ENCODE measurements at places on chromosomes 2 and 18.

- DNase-seq = no peak
Observed at GRCh38 chr2:190837952-190838361, 42.7 kb upstream of the GLS start.

DNA sequence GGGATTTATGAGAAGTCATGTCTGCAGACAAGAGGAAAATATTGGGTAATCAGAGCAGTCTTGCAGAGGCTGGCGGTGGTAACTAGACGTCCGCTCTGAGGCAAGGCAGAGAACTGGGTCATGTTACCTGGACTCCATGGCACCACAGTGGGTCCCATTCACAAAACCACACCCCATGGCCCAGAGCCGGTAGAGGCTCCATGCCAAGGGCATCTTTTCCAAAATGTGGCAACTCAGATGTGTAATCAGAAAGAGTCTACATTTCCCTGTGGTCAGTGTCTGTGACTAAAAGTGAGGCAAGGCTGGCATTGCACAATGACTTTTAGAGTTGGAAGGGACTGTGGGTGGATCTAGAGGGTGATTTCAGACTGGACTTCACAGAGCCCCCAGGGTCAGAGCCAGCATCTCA lies 113.1 kb downstream of the MREG start:
- no peak for DNase-seq

DNA sequence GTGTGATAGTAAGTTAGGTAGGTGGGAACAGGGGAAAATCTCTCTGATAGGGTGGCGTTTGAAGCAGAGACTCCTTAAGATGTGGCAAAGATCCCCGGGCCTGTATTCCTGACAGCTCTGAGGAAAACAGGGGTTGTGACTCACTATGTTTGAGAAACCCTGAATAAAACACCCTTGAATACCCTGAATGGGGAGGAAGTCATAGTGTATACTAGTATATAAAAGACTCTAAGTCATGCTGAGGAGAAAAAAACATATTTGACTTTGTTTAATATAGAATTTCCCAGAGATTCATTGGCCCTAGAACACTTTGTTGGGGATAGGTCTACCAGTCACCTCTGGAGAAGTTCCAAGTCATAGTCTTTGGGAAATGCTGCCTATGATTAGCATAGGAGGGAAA lies 590.9 kb downstream of the IRS1 start:
- no peak for DNase-seq

DNA sequence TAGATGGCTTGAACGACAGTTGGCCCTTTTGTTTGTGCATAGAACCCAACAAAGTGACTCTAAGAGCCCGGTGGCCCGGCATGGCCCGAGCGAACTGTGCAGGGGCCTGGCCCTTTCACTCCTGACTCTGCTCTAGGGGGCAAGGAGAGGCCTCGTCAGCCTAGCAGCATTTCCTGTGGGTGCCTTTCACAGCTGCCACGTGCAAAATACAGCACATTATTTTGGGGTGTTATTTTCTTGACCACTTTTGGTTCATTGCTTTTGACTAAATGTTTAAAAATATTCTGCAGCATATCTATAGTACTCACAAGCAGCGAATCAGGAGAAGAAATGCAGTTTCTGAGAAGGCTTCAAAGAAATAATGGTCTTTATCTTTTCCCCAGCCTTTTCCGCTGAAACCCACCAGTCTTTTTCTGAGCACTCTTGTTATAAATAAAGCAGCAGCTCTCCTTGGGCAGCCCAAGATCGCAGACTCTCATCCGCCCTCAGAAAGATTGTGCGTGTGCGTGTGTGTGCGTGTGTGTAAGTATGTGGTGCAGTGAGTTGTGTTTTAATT lies 31.3 kb downstream of the DGKD start:
- no peak for DNase-seq

- no peak for DNase-seq
Observed at GRCh38 chr2:73928963-73929347, 2.3 kb downstream of the DGUOK start.

Measured in hindlimb muscle (tissue), 1 donor.